ENCODE measurements at places on chromosomes 4 and X.

GRCh38 chrX:9729171-9729885, 36.3 kb downstream of the GPR143 start:
- DNase-seq = no peak

DNA sequence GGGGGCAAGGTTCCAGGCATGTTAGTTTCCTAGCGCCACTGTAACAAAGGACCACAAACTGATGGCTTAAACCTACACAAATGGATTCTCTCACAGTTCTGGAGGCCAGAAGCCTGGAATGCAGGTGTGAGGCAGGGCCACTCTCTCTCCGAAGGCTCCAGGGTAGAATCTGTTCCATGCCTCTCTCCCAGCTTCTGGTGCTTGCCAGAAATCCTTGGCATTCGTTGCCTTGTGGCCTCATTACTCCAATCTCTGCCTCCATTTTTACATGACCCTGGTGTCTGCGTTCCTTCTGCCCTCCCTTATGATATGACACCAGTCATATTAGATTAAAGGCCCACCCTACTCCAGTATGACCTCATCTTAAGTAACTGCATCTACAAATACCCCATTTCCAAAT, 39.6 kb downstream of the CLDN34 start:
- DNase-seq = no peak

DNA sequence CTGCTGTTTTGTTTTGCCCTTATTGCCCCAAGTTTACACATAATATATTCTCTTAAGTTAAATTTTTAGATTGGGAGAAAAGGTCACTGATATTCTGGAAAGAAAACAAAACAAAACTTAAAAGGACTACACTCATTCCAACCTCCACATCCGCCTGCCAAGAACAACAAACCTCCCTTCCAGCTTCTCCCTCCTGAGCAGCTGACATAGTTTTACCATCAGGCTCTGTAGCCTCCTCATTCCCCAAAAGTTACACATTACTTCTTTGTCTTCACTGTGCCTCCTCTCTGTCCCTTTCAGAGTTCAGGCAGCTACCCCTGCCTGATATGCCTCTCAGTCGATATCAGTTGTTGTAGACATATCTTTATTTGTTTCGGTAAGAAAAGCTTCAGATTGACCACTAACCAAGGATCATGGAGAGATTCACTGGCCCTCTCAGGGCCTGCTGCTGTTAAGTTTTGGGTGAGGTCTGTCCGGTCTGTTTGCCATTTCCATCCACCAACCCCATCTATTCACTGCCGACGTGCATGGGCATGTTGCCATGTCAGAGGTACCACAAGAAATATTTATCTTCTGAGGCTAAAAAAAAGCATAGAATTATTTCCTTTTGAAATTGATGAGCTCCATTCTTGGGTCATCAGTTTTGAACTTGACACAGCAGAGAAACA, 164.1 kb downstream of the GASK1B start:
- no peak for DNase-seq

- DNase-seq = no peak
Observed at GRCh38 chr4:43564591-43564990, 672.1 kb downstream of the GRXCR1 start.

DNA sequence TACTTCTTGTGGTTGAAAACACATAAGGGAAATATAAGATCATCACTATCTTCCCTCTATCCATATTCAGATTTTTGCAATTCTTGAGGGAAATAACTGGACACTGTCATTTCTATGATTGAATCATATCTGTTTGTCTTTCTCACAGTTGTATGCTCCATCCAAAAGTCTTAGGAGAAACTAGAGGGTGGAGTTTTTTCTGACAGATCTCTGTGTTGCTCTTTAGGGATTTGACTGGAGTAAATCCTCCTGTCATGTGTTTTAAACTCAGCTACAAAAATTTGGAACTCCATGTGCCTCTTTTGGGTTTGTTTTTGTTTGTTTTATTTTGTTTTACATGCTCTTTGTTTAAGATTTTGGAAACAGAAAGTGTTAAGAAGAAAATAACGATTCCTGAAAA, 136.5 kb downstream of the SPATA18 start:
- DNase-seq = no peak

DNA sequence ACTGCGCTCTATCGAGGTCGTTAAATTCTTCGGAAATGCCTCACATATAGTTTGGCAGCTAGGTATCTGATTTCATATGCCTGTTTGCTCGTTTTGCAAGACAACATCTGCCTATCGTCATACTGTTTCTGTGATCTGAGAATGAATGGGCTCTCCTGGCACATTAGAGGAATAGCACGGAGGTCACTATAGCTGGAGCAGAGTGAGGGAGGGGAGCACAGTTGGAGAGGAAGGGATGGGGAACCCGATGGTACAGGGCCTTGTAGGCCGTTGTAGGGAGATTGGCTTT, 552 bp downstream of the IKBKG start:
- DNase-seq = no peak

- no peak for DNase-seq
Observed at GRCh38 chr4:184058026-184058425, 152.9 kb downstream of the STOX2 start.

DNA sequence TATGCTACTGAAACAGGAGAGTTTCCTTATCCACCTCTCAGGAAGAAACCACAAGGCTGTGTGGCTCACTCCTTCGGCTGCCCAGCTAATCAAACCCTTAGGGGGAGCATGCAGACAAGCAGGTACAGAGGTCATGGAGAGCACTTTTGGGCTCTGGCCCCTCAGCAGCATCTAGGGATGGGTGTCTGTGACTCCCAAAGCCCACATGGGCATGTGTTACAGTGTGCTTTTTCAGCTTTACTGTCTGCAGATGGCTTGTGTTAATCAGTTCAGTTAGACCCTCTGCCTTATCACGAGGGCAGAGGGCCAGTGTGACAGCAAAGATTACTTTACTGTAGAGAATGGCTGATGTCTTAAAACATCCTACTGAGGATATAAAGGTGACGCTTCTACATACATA, 447.4 kb downstream of the PCDH10 start:
- DNase-seq = no peak

DNA sequence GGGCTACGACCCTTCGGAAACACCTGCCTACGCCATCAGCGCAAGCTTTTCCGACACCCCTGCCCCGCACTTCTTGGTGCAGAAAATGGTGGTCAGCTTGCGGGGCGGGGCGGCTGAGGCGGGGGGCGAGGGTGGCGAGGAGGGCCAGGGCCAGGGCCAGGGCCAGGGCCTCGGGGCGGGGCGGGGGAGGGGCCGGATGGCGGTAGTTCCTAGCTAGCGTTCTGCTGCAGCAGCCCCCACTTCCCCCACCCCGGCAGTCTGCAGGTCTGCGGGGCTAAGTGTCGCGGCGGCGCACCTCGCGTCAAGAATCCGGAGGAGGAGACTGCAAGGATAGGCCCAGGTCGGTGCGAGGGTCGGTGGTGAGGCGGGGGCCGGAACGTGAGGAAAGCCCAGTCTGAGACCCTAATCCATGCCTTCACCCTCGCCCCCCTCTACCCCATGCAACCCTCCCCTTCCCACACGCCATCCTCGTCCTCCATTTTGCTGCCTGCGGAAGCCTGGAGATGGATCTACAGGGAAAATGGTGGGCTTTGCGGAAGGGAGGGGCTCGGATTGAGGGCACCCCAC, 600 bp downstream of the BEX4 start:
- peak; percentile 27 for DNase-seq

- DNase-seq = peak; percentile 49
Observed at GRCh38 chrX:151680805-151681204, 14.5 kb upstream of the PRRG3 start.

DNA sequence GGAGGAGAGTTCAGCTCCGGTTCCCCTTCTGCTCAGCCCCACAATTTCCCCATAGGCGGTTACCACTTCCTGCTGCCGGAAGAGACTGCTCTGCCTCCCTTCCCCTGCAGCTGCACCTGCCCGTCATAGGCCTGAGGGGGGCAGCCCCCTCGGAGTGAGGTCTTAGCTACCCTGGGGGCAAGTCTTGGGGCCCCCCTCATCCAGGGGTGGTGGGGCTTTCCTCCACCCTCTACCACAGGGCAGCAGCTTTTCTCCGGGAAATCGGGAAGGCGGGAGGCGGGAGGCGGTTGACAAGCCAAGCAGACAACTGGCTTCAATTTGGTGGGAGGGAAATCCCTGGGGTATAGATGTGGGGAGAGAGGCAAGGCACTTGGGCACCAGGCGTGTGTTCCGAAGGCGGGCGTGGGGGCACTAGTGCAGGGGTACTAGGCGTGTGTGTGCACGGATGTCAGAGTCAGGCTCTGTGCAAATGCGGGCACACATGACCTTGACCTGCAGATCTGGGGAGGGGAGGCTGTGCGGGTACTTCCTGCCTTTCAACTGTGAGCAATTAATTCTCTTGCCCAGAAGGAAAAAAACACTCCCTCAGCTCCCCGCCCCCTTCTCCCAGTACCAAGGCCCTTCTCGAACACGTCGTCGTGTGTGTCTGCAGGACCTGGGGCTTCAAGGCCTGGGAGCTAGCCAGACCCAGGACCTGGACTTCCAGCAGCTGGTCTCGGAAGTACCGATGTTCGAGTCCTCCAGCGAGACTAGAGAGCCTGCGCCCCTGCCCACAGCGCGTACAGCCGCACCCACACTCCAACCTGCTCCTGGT, 1.0 kb upstream of the ARHGAP4 start:
- peak; percentile 86 for DNase-seq

GRCh38 chr4:121150486-121150885, 13.6 kb downstream of the TNIP3 start:
- DNase-seq = no peak

DNA sequence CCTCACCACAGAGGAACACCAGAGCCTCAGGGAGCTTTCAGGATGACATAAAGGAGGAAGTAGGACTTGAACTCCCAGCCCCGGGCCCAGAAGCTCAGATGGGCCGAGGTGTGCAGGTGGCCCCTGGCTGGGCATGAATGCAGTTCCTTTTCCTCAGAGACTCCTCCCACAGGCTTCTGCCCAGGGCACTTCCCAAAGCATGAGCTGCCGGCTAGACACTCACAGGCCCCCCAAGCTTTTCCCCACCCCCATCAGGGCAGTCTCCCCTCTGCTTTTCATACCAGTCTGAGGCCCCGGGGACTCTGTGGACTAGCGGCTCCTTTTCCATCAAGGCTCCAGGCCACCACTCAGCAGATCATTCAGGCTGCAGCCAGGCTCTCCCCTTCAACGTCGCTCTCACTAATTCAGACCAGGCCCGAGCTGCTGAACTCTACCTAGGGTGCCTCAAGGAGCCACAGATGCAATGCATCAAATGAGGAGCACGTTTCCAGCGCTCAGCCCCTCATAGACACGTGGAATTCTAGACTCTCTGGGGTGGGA, 36.9 kb downstream of the HMX1 start:
- DNase-seq = no peak

- DNase-seq = no peak
Observed at GRCh38 chrX:48035891-48036290, 29.1 kb downstream of the SPACA5 start.

DNA sequence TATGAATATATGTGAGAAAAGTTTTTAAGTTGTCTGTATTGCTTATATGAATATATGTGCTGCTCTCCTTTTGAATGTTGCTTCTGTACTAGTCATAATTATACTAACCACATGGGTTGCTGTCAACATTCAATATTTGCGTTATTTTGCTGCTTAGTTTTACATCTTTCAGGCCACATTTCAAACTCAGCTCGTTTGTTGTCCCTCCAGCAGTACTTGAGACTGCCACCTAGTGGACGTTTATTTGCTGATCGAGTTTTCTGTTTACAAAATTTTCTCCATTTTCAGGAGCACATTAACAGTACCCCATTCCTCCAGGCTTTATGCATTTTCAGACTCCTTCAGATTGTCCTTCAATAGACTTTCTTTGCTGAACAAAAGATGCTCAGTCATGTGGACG, 75.8 kb downstream of the NUDT11 start:
- no peak for DNase-seq

GRCh38 chrX:119763181-119763580, 4.8 kb downstream of the SOWAHD start:
- DNase-seq = no peak

DNA sequence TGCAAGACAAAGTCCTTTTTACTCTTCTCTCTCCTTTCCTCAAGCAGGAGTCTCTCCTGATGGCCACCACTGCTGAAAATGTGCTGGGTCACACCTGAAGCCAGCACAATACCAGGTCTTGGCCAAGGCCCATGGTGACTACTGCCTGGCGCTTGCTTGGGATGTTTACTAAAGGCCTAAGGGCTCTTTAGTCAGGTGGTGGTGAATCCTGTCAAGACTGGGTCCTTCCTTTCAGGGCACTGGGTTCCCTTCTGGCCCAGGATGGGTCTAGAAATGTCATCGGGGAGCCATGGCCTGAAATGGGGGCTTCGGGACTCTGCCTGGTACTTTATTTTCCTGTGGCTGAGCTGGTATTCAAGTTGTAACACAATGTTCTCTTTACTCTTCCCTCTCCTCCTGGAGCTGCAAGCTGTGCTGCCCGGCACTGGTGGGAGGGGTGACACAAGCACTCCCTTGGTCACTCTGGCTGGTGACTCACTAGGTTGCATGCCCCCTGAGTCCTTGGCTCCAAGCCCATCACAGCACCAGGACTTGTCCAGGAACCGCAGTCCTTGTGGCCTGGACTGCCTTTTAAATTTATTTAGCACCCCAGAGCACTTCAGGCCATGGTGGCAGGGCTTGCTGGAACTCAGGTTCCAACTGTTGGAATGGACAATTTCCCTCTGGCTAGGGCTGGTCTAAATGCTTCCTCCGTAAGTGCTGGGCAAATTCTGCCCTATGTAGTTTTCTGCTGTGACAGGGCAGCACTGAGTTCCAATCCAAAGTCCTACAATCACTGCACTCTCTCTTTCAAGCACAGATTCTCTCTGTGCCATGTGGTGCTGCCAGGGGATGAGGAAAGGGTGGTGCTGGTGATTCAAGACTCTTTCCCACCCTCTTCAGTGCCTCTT, 11.3 kb downstream of the ARL13A start:
- no peak for DNase-seq

All from GM13976 (cell line).